ENCODE measurements at places on chromosomes 1 and 21.

DNA sequence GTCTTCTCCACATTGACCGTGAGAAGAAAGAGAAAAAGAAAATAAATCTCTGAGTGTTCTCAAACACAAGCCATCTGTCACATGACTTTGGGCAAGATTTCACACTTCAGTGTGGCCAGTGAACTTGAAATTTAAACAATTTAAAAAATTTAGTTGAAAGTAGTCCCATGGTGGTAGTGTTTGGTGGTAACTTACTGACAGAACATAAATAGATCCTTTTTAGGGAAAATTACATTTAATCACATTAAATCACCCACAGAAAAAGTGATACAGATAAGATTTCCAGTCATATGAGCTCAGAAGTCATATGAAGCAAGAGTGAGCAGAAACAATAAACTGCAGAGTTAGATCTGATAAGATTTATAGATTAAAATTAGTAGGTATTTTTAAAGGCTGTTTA lies 31.9 kb upstream of the SGIP1 start:
- H3K27me3 ChIP-seq: no peaks in the 10 kb centered on the region
- no peak overlapping the region for H3K27ac ChIP-seq
- no peak overlapping the region for H3K4me3 ChIP-seq
- no peaks in the 10 kb centered on the region for H3K36me3 ChIP-seq
- H3K4me1 ChIP-seq: no peaks in the 10 kb centered on the region

DNA sequence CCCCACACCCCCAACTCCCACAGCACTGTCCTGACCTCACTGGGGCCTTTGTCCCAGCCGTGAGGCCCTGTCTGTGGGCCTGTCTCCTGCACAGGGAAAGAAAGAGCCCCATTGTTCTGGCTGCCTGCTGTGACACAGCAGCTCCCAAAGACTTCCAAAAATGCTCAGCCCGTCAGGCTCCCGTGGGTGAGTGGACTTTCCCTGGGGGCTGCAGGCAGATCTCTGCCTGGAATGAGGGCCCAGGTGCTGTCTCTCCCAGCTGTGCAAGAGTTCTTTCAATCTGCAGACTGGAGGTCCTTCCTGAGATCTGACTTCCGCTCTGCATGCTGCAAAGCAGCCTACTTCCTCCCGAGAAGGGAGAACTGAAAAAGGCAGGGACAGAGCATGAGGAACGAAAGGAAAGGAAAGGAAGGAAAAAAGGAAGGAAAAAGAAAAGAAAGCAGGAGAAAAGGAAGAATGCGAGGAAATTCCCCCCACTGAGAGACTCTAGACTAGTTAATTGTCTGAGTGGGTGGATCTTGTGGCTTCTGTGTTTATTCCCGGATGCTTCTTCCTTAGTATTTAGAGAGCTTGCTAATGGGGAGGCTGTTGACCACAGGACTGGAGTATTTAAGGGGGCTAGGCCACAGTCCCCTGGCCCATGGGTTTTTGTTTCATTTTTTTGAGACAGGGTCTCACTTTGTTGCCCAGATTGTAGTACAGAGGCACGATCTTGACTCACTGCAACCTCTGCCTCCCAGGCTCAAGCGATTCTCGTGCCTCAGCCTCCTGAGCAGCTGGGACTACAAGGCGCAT lies 15.0 kb downstream of the NES start:
- no peaks in the 10 kb centered on the region for H3K27me3 ChIP-seq
- no peak overlapping the region for H3K4me3 ChIP-seq

- no peaks in the 10 kb centered on the region for H3K27me3 ChIP-seq
- no peak overlapping the region for H3K4me3 ChIP-seq
- no peak overlapping the region for H3K27ac ChIP-seq
Observed at GRCh38 chr1:116769994-116770393, 15.8 kb downstream of the CD2 start.

DNA sequence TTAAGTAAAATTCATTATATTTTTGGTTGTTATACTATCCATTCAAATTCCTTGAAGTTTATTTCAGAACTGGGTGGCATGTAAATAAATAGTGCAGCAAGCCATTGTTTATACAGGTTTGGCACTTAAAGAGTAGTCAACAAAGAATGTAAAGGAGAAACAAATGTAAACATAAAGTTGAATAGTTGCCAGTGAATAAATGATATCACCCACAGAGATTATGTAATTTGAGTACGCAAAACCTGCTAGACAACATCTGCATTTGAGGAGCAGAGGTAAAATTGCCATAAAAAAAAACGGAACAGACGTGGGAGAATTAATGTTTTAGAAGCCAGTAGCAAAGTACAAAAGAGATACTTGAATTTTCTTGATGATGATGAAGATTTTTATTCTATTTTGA lies 111.6 kb downstream of the ADGRL2 start:
- no peak overlapping the region for H3K4me3 ChIP-seq
- no peaks in the 10 kb centered on the region for H3K4me1 ChIP-seq
- no peaks in the 10 kb centered on the region for H3K36me3 ChIP-seq
- no peak overlapping the region for H3K27ac ChIP-seq
- no peak for DNase-seq
- no peaks in the 10 kb centered on the region for H3K27me3 ChIP-seq

- no peaks in the 10 kb centered on the region for H3K27me3 ChIP-seq
- peak; percentile 77 for DNase-seq
- H3K4me3 ChIP-seq: no peak overlapping the region
- H3K4me1 ChIP-seq: no peaks in the 10 kb centered on the region
- H3K27ac ChIP-seq: no peak overlapping the region
Observed at GRCh38 chr1:7808253-7808844, 24.3 kb downstream of the PER3 start.
